ENCODE measurements at places on chromosomes 1 and 21.

GRCh38 chr1:111369177-111369576 lies 58.4 kb downstream of the OVGP1 start:
- DNase-seq: no peak

DNA sequence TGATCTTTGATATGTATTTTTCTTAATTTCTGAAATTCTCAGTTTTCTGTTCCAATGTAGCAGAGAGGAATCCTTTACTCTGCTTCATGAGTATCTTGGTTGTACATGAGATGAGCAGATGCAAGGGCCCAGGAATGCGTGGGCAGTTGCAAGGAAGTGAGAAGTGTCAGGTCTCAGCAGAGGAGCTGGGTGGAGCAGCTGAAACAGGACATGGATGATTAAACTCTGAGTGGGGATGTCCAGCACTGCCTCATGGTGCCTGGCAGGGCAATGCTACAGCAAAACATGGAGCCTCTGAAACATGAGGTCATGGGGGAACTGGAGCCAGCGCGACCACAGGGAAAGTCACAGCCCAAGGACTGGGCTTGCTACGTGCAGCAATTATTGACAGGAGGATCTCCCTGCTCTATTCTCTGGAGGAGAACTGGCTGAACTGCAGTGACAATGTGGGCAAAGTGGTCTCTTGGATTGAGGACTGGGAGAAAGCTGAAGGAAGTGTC lies 48.4 kb downstream of the COLGALT2 start:
- DNase-seq: no peak

- DNase-seq: no peak
These were observed 270.3 kb downstream of the SDCCAG8 start for GRCh38 chr1:243526180-243526579.

DNA sequence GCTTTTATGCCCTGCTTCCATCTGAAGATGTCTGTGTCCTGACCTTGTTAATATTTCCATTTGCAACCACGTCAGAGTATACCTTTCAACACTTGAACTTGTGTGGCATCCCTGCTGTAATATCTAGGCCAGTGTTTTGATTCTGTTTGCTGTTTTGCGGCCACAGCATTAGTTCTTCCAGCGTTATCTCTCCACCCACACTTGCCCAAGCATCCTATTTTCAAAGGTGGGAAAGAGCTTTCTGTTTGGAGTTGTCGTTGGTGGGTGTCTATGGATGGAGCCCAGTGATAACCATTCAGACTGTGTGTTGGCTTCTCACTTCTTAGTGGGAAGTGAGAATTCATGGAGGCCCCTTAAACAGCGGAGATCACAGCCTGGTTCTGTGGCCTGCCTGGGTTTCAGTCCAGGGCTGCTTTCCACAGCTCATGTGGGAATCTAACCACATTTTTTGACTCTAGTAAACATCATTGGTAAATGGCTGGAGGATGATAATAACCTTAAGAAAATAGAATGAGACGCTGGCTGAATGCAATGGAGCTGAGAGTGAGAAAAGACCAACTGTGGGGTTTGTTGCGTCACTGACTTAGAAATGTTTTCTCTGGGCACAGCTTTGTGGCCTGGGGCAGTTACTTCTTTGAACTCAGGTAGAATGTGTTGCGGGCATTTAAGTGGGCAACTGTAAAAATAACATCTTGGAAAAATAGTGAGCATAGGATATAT lies 7.6 kb downstream of the TENT5C start:
- no peak for DNase-seq

- no peak for DNase-seq
These were observed at the start of gene CD244 for GRCh38 chr1:160862203-160863060. Gene CD244, minus strand, starts transcription at chr1:160862887. Its CDS starts 210 bp downstream, at chr1:160862677.

DNA sequence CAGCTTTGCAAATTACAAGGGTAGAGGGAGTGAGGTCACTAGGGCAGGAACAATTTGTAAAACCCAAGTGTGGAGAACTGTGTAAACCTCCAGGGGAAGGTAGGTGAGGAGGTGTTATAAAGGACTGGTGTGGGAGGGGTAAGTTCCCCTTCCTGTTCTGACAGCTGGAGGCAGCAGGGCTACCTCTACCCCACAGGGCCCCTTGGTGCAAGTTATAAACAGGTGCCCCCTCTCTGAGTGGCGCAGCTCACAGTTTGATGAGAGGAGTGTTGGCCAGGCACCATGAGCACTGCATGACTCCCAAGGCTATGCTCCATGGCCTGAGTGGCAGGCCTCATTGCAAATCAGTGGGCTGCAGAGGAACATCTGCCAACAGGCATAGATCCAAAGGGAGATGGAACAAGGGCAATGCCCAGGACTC lies 41.0 kb downstream of the MFSD2A start:
- no peak for DNase-seq

- DNase-seq: no peak
These were observed 21.6 kb downstream of the NSUN4 start for GRCh38 chr1:46362158-46362557.

- DNase-seq: no peak
These were observed 19.3 kb downstream of the ACTL8 start for GRCh38 chr1:17774452-17774851.

DNA sequence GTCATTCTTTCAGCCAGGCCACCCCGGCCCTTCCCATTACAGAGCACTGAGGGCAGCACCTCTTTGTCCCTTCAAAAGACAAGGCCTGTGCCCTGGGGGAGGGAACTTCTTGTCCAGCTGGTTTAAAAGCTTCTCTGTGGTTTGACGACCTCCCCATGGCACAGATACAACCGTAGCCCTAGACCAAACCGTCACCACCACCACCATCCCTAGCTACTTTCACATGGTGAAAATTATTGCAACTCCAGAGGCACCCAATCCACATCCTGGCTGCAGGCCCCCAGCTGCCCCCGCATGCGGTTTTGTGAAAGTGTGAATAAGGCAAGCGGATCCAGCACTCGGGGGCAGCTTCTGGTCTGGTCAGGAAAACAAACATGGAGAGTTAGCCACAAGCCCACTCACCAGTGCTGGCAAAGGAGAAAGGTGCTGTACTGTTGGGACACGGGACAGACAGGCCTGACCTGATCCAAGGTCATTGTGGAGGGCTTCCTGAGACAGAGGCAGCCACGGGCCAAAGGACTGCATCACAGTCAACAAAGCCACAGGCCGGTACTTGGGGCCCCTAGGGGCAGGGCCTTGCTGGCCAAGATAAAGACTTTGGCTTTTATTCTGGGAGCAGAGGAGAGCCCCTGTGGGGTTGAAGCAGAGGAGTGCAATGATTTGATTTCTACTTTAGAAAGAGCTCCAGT lies 31.2 kb downstream of the CDCA8 start:
- DNase-seq: no peak

DNA sequence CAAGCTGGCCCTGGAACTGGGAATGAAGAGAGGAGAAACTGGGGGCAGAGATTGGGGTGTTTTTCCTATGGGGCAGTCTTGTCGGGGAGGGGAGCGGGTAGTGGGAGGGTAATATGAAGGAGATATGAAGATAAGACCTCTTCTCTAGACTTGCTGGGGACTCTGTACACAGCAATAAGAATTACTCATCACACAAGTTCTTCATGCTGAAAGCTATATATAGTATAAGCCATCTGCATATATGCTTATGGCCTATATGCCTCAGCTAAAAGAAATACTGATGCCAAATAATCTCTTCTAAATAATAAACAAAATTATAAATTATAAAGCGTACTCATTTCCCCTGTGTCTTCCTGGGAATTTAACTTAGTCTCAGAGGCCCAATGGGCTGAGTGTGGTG lies 7.9 kb downstream of the RHEX start:
- no peak for DNase-seq

DNA sequence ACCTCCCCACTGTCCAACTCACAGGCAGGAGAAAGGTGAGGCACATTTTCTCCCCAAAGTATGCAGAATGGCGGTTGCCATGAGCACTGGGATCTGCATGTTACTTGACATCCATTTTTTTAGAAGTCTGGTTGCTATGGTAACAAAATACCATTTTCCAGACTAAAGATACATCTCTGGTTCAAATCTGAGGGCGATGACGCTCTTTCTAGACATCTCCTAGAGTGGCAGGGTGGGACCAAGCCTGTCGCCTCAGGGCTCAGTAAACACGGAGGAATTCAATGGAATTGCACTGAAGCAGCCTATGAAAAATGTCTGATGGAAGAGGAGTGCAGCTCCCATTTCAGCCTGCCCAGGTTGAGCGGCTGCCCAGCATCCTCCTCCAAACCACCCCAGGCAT lies 21.5 kb upstream of the FAM43B start:
- no peak for DNase-seq

DNA sequence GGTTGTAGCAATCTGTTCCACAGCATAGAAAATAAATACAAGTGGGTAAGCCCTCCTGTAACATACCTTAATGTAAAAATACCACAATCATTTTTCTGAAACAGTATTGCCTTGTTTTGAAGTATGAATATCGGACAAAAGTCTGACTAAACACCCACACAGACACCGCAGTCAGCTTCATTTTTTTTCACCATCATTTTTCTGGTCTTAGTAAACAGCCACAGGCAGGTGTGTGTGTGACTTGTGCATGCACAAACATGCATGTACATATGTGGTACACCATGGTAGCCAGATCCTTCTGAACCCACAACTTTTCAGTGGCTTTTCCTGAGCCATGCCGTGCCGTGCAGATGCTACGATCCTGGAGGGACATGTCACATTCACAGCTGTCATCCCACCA lies 261.7 kb downstream of the PCP4 start:
- no peak for DNase-seq

GRCh38 chr1:39539252-39539790 lies 37.3 kb downstream of the PABPC4 start:
- DNase-seq: peak; percentile 100

DNA sequence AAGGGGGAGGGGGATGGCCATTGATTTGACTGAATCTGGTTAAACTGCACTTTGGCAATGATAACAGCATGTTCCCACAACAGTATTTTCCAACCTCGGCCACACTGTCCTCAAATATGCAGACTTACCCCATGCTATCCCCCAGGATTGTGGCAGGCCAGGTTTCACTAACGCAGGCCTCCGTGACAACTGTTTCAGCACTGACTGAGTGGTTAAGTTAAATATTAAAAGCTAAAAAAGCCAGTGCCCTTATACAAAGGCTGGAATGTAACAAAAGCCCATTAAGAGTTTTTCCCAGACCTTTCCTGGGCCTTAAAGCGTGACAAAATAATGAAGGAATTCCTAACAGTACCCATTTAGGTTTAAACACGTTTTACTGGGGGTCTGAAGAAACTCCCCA lies 202.9 kb downstream of the USP25 start:
- no peak for DNase-seq

GRCh38 chr1:47842228-47842919 lies 154.8 kb downstream of the TRABD2B start:
- no peak for DNase-seq

DNA sequence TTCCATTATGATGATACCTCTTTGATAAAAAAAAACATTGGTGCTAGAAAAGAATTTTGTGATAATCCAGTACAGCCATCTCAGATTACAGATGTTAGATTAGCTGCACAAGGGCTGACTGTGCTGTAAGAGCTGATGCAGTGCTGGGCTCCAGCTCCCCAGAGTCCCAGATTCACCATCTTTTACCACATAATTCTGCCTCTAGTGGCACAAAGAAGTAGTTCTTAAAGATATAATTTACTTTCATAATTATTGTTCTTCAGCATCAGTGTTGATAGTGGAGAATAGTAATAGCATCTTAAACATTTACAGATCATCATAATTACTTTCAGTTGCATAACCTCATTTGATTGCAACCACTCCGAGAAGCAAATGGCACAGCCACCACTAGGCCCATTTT lies 262.1 kb downstream of the BRINP2 start:
- no peak for DNase-seq

- DNase-seq: no peak
These were observed 8.8 kb downstream of the TNR start for GRCh38 chr1:175734642-175735041.

DNA sequence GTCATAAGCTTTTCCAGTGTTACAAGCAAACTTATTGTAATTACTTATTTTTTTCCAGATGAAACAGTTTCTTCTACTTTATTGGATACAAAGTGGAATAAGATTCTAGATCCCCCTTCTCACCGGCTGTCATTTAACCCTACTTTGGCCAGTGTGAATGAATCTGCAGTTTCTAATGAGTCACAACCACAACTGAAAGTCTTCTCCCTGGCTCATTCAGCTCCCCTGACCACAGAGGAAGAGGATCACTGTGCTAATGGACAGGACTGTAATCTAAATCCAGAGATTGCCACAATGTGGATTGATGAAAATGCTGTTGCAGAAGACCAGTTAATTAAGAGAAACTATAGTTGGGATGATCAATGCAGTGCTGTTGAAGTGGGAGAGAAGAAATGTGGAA lies 95.5 kb downstream of the ZFYVE9 start:
- DNase-seq: no peak

DNA sequence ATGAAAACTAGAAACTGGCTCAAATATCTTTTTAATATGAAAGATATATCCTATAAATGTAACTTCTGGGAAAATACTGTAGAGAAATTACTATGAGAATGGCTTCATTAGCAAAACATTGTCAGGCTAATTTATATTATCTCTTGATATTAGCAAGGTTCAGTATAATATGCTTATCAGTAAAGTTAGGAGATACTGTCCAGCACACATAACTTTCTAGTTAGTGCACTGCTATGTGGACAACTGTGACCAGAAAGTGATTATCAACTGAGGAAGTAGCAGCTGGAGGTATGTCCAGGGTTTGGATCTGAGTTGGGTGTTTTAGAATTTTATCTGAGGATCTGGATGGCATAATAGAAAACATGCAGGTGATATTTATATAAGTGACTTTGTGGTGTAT lies 7.5 kb downstream of the LRRC8C start:
- no peak for DNase-seq

DNA sequence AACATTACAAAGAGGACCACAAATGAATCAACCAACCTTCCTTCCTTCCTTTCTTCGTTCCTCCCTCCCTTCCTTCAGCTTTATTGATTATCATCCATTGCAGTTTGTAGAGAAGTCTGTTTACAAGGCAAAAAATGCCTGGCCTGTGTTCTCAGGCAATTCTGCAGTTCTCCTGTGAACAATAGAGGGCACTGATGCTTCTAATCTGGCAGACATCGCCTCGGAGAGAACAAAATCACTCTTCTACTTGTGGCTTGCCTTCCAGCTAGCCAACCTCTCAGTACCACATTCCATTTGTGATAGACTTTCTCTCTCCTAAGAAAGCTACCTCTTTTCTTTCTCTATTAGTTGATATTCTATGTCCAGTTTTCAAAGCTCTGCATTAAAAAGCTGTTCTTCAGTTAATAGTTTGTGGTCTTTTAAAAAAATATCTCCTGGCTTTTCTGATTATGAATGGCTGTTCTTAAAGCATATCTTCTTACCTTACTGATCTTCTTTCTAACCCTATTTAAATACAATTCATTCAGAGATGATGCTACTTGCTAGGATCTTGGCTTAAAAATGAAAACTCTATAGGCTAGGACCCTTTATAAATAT lies 26.9 kb upstream of the ESRRG start:
- peak; percentile 24 for DNase-seq
